Activated CD4-positive, alpha-beta memory T cell treated with anti-CD3 and anti-CD28 coated beads, Interleukin-2, amount 10 ng/mL, durations not matched to agents 7 days and 5 days (primary cell): ENCODE measurements at places on chromosomes 12 and 14.

DNA sequence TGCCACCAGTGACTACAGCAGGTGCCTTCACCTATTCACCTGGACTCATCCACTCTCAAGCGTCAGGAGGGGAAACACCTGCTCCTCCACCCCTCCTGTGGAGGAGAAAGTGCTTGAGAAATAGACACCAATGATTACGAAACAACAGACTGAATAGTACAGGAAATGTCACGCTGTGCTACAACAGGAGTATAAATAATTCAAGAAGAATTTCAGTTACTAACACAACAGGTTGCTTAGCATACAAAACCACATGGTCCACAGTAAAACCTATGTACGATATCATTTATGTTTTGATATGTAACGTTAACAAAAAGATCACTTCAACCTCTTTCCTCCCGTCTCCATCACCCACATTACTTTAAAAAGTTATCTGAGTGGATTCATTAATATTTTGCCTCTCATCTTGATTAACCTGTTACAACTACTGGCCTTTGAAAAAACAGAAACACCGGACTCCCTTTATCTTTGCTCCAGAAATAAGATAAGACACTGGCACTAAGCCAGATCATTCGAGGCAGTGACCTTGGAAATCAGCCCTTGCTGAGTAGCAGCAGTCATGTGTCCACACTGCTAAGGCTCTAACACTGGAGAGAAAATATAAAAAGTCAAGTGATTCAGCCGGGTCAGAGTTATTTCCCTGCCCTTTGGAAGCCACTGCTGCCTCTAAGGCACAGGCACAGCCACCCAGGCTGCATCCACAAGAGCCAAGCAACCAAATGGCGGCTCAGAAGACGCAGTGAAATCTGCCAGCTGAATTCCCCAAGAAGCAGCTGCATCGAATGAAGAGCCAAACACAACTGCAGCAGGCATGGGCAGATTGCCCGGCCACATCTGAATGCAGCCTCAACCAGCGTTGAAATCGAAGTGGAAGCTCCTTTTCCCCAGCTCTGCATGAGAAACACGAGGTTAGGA is 40.9 kb downstream of the NT5DC3 start:
- DNase-seq: no peak

DNA sequence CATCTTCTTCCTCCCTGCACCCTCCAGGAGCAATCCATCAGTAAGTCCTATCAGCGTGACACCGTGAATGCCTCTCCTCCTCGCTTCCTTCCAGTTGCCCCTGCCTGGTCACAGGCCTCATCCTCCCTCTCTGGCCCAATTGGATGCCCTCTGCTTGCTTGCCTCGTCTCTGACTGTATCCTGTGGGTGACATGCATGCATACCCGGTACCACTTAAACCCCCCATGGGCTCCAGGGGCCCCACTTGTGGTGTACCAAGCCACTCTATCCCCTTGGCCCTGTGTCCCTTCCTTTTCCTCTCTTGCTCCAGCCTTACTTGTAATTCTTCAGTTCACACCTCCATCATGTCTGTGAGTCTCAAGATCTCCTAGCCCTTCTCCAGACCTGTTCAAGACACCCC is 106.0 kb upstream of the RTL1 start:
- no peak for DNase-seq

GRCh38 chr14:24475261-24475660 is 32.7 kb upstream of the SDR39U1 start:
- DNase-seq: no peak

DNA sequence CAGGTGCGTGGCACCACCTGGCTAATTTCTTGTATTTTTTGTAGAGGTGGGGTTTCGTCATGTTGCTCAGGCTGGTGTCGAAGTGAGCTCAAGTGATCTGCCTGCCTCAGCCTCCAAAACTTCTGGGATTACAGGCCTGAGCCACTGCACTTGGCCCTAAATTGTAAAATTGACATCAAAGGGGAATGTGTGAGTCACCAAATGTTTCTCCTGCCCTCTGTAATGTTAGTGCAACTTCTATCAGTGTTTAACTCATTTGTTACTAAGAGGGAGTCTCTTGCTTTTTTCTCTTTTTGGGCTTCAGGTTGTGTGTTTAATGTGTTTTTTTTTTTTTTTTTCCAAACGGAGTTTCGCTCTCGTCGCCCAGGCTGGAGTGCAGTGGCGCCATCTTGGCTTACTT is 2.3 kb downstream of the TULP3 start:
- DNase-seq: no peak

DNA sequence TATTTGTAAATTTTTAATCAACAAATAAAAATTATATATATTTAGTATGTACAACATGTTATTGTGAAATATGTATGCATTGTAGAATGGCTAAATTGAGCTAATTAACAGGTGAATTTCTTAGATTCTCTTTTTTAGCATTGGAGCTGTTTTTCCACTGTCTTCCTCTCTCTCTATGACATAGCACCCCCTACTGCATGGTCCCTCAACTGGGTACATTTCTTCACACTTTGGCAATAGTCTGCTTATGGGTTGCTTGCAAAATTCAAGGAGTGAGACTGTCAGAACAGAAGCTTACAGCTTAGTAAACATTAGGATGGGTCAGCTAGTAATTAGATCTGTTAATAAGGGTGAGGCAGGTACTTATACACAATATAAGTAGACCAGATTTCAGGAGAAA is 658.5 kb upstream of the MGAT4C start:
- DNase-seq: no peak

- peak; percentile 41 for DNase-seq
Observed at GRCh38 chr14:58107947-58108552, 44.0 kb downstream of the ARMH4 start.

DNA sequence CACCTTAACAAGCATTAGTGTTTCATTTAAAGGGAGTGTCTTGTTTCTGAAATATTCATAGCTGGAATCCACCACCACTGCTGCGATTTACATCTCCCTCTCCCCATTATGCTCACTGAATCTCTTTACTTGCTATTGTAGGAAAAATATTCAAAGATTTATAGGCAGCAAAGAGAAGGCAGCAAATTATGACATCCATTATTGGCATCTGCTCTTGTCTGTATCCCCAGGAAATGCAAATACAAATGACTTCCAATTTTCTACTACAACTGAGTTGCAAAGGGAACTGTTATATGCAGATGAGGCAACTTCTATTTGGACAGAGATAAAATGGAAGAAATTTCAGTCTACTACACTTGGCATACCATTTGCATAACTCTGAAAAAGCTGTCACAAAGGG is 88.4 kb upstream of the PRKD1 start:
- DNase-seq: no peak

- no peak for DNase-seq
Observed at GRCh38 chr14:37869633-37870032, 274.2 kb downstream of the TTC6 start.

DNA sequence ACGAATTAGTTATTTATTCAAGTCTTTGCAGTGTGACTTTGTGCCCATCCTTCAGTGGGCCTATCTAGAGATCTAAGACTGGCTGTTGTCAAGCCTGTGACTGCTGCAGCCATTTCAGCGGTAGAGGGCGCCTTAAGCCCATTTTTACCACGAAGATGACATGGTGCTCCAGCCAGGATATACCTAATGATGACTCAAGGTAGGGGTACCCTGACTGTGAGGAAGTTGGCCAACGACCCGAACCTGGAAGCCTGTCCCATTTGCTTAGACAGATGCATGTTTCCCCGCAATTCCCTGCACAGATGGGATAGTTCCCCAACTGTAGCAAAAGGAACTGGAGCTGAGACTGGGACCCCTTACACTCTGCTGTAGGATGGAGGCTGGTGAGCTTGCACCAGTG is 41.3 kb downstream of the RAB3IP start:
- DNase-seq: no peak

DNA sequence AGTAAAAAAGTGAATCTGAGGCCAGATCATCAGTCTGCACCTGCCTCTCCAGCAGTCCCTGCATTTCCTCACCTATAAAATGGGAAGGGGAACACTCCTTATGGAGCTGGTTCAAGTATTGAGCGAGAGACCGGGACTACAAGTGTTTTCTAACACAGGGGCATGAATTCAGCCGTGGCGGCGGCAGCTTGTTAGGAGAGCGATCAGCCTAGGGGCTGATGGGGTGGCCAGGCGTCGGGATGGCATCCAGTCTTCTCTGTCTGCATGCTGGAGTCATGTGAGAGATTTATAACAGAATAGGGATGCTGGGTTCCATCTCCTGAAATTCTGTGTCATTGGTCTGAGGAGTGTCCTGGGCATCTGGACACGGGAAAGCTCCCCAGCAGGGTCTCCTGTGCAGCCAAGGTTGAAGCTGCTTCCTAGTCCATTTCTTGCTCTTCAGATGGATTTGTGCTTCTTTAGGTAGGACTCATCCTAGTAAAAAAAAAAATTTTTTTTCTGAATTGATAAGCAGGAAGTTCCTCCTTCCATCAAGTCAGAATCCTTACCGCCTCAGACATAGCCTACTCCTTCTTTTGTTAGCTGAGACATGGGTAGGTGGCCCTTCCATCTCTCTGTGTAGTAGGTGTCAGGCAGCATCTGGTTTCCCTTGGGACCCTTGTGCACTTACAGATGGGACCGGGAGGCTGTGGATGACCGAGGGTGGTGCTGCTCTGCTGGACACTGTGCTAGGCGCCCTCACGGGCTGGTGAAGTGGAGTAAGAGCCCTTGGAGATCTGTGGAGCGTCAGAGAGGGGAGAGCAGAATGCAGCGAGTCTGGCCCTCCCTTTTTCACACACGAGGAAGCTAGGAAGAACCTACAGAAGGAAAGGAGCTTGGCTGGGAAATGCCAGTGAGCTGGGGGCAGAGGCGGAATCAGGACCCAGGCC is 146.7 kb downstream of the TSPAN9 start:
- DNase-seq: no peak
